ENCODE measurements at places on chromosomes 3 and 15. TPM values are rescaled to one million over a fixed set of nuclear protein-coding genes. Genes with fewer than 3 reads are reported as not detected.

Gene TUSC7
- not detected for total RNA-seq

Gene SST
- not detected for total RNA-seq

Gene DOCK3
- 0.44 TPM for total RNA-seq

Gene SERPINI2
- not detected for total RNA-seq

Gene CPA3
- total RNA-seq, result not detected

Gene CXCR6
- total RNA-seq, result not detected

Gene PARP3
- total RNA-seq, result 8.3 TPM

Gene CIDEC
- 50.4 TPM for total RNA-seq

Gene GPR149
- not detected for total RNA-seq

Gene BFSP2
- total RNA-seq, result not detected

Gene OCA2
- total RNA-seq, result 0.34 TPM

Gene TNFSF10
- total RNA-seq, result 0.15 TPM

Gene TICRR
- 10.9 TPM for total RNA-seq

Gene FGF12
- 0.81 TPM for total RNA-seq

Gene LPP
- total RNA-seq, result 8.0 TPM

Gene CTXN2
- not detected for total RNA-seq

Gene TLR9
- not detected for total RNA-seq

Gene GABRR3
- not detected for total RNA-seq

Gene CACNA2D2
- 0.50 TPM for total RNA-seq

Gene C3orf49
- total RNA-seq, result not detected

Gene IGF2BP2
- 12.8 TPM for total RNA-seq

Gene TRPM1
- total RNA-seq, result not detected

Gene LRRC34
- not detected for total RNA-seq

Gene NPAP1
- total RNA-seq, result not detected

Data from A549 treated with Mapracorat at 1 μM for 4 hours (cell line).